Stimulated activated CD8-positive, alpha-beta memory T cell treated with anti-CD3 and anti-CD28 coated beads, Interleukin-4, amount 100 ng/mL, for 48 hours (primary cell): ENCODE measurements at places on chromosomes 3 and 15.
A peak's percentile ranks its signal among the peaks of the same experiment; 100 is the strongest.

GRCh38 chr3:78494851-78495250 is 1272.9 kb downstream of the ROBO1 start:
- no peak for DNase-seq

- DNase-seq = peak; percentile 58
Measured at GRCh38 chr3:122921791-122922651, 105.5 kb downstream of the SEMA5B start.

GRCh38 chr3:94115482-94115881 is 52.6 kb downstream of the NSUN3 start:
- no peak for DNase-seq

DNA sequence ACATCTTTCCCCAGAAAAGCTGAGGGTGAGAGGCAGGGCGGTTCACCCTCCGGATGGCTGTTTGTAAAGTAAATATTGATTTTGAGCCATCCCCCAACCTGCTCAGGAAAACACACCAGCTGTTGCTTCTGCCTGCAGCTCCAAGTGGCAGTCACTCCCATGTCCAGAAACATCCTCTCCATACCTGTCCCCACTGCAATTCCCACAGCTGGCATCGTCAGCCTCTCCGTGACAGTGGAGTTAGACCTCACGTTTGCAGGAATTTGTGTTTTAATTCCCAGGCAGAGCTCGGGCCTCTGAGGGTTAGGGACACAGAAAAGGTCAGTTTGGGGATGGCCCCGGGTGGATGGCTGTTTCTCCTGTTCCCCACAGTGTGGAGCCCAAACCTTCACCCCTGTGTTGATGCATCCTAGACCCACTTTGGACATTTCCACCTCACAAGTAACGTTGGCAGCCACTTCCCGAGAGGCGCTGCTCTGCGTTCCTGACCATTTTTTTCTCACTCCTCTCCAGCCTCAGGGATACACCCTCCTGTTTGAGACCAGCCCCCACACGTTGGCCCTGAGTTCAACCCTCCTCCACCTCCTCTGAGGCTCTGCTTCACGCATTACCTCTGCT is 11.8 kb upstream of the FAM174B start:
- no peak for DNase-seq

GRCh38 chr15:96882121-96882772 is 551.7 kb downstream of the NR2F2 start:
- no peak for DNase-seq

DNA sequence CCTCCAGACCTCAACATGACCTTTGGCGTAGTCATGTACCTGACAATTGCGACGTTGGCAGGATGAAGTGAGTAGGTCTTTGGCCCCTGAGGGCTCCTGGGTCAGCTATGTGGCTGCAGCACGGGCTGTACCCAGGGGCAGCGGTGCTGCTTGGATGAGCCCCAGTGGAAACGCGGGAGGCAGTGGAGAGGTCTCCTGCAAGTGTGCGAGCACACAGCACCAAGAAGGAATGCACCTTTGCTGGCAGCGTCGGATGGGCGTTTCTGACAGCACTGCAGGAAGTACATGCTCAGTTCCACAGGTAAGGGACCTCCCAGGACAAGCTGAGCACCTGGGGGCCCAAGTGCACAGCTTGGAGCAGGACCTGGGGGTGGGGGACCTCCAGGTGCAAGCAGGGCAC is 67.4 kb upstream of the UNC13C start:
- no peak for DNase-seq

DNA sequence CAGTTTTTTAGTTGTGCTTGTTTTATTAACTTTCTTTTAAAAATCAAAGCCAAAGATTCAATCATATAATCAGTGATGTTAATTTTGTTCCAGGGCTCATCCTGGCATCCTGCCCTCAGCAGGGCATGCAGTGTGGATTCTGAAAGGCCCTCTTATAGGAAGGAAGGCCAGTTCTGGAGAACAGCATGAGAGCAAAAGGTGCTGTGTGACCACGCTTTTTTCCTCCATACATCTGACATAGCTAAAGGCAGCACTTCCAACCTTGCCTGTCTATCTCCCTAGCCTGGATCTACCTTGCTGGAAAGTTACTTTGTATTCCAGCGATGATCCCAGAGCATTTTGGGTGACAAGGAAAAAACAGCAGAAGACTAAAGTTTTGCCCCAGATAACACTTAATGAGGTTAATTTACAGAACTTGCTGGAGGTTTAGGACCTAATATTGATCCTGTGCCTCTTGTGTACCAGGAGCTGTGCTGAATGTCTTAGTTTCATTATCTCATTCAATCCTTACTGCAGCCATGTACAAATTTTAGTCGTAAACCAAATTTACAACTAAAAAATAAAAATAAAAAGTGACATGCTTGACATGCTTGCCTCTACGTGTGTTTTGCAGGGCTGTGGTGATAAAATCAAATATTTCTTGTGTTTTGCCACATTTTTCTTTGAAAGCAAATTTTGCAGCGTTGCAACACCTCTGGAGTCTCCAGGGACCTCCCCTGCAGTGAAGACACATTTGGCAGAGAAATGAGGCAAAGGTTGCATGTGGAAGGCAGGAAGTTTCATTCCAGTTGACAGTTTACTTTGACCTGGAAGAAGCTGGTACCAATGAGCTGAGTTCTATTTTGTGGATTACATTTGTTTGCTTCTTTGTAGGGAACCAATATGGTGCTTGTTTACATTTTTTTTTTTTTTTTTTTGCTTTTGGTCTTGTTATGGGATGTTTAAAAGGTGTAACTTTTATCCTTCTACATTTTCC is 13.2 kb downstream of the IL1RAP start:
- DNase-seq = no peak

DNA sequence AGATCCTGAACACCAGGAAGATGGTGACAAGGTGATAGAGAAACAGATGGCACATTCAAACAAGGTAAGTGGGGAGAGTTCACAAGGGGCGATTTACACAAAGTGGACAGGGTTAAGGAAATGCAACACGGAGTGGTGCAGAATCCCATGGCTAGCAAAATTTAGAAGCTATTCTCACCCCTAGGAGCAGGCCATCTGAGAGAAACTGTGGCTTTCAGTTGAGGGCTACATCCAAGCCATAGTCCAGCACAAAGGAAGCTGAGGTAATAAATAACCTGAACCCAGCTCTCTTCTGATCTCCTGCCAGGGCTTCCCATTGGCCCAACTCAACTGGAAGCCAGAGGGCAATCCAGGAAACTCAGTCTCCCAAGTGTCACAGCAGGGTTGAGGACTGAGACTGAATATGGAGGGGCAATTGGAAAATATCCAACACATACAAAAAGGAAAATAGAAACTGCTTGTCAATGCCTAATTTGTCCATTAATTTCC is 1.2 kb upstream of the ZNF445 start:
- DNase-seq = no peak

- DNase-seq = no peak
Measured at GRCh38 chr3:42463093-42463492, 39.4 kb upstream of the VIPR1 start.
